ENCODE measurements at places on chromosomes 1 and 21.

GRCh38 chr1:202615501-202616354 is 94.5 kb downstream of the SYT2 start:
- DNase-seq = no peak

DNA sequence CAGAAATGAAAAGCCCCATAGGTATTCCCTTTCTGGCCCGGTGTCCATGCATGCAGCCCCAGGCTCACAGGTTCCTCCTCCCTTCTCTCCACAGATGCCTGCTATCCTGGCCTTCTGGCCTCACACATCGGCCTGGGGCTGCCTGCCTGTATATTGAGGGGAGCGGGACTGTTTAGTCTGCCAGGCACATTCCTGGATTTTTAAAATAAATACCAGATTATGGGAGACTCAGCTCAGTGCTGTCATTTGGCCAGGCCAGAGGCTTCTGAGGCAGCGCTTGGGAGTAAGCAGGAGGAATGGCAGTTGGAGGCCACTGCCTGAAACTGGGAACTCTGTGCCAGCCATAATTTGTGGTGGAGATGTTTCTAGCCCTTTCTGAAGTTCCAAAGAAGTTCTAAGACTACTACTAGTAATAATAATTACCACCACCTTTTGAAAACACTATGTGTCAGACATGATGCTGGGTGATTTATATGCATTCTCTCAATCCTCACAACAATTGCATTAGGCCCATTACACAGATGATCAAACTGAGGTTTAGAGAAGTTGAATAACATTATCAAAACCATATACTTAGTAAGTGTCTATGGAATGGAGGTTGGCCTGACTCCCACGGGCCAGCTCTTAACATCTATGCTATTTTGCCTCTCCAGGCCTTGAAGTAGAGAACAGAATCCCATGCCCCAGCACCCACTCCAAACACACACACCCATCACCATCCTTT is 107.6 kb downstream of the PLXNA2 start:
- no peak for DNase-seq

DNA sequence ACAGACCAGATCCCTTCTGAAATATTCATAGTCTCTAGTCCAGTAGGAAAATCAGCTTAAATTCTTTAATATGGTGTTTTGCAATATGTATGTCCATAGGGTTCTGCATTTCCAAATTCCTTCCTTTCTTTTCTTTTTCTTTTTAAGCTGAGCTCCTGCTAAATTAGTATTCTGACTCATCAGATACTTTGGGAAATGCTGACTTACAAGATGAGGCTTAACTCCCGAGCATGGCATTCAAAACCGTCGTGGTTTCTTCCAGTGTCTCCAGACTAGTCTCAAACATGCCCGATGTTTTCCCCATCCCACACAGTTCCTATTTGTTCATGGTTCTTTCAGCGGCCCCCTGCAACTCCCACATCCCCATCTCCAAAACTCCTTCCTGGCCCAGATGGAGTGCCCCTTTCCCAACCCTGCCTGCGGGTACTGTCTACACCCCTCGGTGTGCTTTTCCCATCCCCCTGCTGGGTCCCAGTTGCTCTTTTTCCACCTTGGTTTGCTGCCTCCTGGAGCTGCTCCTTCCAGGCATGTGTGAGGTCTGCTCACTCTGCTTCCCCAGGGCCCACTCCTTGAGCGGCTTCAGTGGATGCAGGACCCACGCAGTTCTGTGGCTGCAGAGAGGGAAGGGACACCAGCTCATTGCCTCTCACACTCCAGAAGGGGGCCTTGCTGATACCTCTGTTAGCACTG is 19.5 kb upstream of the ETV3 start:
- DNase-seq = no peak

DNA sequence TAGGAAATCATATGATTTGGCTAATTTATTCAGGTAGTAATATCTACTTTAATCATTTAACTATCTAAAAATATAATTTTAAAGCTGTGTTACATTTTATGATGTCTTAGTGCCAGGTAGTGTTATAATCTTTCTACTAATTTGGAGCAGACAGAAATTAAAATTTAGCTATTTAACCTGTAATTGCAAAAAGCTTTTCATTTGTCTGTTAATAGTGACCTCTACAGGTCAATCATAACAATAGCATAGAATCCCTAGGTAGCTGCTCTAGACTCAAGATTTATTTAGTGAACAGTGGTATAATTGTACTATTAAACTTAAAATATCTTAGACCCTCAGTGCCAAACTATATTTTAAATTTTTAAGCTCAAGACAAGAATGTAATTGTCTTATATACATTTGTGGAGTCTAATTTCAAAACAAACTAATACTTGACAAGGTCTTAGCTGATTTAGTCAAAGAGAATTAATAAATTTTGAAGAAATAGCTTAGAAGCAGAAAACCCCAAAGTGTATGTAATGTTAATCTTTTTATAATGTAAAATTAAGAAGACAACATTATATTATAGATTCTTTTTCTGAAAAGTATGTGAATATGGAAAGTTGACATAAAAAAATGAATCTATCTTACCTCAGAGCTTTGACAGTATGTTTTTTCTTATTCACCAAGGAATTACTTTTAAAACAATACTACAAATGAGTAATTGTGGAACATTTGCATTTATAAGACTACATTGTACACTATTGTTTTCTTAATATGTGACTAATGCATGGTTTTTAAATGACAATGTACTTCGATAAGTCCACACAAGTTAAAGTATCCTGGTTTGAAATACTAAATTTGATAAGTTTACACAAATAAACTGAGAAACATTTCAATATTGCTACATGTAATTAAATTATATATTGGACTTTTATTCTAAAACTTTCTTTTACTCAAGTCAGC is 64.1 kb upstream of the RNPC3 start:
- no peak for DNase-seq

GRCh38 chr1:19819701-19820100 is 4.6 kb upstream of the RNF186 start:
- DNase-seq = no peak
